ENCODE measurements at places on chromosomes 12 and 14. TPM values are rescaled to one million over a fixed set of nuclear protein-coding genes. Genes with fewer than 3 reads are reported as not detected.

GRCh38 chr14:104486222-104486923 is 93.2 kb upstream of the C14orf180 start:
- DNase-seq = no peak

The KLRD1 gene
- total RNA-seq = 3.6 TPM

The PGF gene
- total RNA-seq = 5.0 TPM

The CFL2 gene
- 340 TPM for total RNA-seq

GRCh38 chr12:79919762-79920161 is 15.1 kb downstream of the PPP1R12A start:
- DNase-seq = no peak

The FERMT2 gene
- total RNA-seq = 113 TPM

DNA sequence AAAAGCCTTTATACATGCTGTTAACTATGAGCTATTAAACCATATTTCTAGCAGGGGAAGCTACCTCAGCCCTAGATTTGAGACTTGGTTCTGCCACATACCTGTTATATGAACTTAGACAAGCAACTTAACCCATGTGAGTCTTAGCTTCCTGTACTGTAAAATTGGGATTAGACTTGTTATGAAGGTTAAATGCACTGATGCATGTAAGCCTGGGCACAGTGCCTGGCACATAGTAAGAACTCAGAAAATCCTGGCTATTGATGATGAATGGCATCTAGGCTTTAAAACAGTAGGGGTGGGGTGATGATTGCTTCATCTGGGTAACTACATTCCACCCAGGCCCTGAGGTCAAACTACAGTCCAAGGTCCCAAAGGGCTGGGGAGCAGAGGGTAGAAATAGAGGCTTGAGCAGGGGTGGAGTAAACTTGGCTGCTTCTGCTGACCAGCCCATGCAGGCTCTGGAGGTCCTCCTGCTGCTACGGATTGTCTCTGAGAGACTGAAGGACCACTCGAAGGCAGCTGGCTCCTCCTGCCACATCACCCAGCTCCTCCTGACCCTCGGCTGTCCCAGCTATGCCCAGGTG is 11.3 kb downstream of the ESPL1 start:
- no peak for DNase-seq

DNA sequence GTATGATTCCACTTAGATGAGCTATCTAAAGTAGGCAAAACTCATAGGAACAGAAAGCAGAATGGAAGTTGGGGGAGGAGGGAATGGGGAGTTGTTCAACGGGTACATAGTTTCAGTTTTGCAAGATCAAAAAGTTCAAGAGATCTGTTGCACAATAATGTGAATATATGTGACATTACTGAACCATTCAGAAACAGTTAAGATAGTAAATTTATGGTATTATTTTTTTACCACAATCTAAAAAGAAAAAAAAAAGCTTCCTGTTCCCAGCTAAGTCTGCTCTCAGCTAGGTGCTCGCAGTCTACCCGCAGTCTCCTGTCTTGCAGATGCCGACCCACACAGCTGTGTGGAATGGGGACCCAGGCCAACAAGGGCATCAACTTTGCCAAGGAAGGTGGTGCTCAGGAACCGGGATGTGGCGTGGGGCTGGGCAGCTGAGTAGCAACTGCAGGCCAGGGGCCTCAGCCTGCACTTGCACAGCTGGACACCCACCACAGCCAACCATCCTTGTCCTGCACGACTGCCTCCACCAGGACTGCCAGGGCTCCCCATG is 15.3 kb upstream of the ANO6 start:
- no peak for DNase-seq

The PACS2 gene
- 53.4 TPM for total RNA-seq

The GALNT4 gene
- total RNA-seq = 4.3 TPM

The TOMM20L gene
- total RNA-seq = not detected

The DIO2 gene
- total RNA-seq = 5.0 TPM

GRCh38 chr14:55553791-55554190 is 26.2 kb upstream of the KTN1 start:
- no peak for DNase-seq

DNA sequence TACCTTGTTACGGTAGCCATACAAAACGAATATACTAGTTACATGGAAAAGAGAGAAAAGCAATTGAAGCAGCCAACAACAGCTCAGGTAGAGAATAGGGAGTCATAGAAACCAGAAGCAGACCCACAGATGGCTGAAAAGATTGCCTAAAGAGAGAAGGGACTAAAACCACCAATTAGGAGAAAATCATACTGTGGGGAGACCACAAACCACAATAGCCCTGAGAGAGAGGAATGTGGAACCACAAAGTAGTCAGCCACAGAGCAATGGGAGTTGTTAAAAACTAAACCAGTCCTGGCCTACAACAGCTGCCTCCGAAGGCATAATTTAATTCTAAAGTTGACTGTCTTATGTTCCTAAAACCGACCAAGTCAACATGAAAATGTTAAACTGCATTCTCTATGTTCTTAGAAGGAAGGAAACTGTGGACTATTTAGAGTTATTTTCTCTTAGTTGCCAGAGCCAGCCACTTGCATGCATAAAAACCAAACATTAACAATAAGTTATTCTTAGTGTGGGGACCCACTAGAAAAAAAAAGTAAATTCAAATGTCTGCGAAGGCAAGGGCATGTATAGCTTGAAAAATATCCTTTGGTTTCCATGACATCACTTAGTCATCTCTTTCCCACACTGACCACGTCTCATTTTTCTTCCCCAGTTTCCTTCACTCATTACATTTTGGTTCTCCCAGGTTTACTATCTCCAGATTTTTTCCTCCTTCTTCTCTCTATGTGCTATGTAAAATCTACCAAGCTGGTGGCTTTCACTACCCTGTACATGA is 398.1 kb downstream of the NOVA1 start:
- DNase-seq = no peak

- no peak for DNase-seq
Observed at GRCh38 chr12:23133471-23133870, 508.5 kb downstream of the ETNK1 start.

The SAMD15 gene
- total RNA-seq = not detected

DNA sequence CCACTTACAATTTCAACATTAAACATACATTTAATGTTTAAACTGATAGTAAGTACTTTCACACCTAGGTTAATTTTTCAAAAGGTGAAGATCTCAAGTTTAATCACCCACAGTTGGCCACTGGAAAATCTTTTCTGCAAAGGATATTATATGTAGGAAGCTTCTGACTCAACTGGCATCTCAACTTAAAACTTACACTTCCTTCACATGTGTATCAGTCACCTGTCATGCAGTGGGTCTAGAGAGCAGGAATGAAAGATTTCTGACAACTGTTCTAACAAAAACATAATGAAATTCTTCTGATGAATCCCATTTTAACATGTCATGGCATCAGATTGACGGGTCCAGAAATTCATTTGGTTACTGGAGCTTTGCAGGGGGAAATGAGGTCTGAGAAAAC is 192.8 kb downstream of the KLHL28 start:
- DNase-seq = no peak

DNA sequence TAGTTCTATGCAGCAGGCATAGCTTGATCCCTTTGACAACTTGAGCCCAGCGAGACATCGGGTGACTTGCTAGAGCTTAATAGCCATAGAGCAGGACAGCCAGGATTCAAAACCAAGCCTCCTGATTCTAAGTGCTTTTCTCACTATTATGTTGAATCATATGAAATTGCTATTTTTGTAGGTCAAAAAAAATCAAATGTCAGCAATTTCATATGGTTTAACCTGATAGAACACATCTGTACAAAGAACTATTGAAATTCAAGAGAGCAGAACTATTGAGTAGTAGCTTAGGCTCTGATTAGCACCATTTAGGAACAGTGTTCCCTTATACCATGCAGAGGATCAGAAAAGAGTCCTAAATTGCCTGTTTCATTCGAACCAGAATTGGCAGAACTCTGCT is 132.0 kb downstream of the EMP1 start:
- DNase-seq = no peak

- DNase-seq = no peak
Observed at GRCh38 chr12:103690426-103690825, 103.4 kb downstream of the STAB2 start.

The FSCB gene
- total RNA-seq = not detected

GRCh38 chr12:128394137-128394536 is 127.2 kb downstream of the TMEM132C start:
- DNase-seq = no peak

The VRTN gene
- total RNA-seq = not detected

- DNase-seq = no peak
Observed at GRCh38 chr14:68513838-68514607, 278.8 kb downstream of the ZFP36L1 start.

DNA sequence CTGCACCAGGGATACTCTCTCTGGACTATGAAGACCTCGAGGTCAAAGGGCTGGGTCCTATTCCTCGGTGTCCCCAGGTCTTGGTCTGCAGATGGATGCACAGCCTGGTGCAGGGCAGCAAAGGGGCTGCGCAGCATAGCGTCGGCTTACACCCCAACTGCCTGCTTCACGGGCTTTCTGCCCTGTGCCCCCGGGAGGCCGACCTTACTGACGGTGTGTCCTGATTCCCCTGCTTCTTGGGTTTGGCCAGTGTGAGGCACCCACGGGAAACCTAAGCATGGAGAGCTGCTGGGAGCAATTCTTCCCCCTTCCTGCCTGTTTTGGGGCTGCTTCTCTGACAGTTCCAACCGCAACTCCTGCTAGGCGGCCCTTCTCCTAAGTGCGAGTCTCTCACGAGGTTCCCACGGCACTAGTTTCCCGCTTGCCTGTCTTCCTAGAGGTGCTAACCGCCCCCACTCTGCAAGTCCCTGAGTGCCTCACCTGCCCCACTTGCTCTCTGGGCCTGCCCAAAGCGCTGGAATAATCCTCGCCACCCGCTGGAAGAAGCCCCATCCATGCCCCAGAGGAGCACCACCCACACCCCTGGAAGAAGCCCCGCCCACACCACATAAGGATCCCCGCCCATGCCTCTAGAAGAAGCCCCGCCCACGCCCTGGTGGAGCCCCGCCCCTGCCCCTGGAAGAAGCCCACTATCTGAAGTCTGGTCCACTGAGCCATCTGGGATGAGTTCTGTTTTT is 54.0 kb downstream of the PRIMA1 start:
- no peak for DNase-seq

DNA sequence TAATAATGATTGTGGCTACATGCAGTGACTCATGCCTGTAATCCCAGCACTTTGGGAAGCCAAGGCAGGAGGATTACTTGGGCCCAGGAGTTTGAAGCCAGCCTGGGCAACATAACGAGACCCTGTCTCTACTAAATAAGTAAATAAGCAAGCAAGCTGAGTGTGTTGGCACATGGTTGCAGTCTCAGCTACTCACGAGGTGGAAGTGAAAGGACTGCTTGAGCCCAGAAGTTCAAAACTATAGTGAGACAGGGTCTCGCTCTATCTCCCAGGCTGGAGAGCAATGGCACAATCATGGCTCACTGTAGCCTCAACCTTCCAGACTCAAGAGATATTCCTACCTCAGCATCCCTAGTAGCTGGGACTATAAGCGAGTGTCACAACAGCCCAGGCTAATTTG is 64.7 kb downstream of the RPS6KA5 start:
- no peak for DNase-seq

GRCh38 chr12:4099276-4099675 is 174.3 kb upstream of the CCND2 start:
- no peak for DNase-seq

The CBLN3 gene
- 2.5 TPM for total RNA-seq

DNA sequence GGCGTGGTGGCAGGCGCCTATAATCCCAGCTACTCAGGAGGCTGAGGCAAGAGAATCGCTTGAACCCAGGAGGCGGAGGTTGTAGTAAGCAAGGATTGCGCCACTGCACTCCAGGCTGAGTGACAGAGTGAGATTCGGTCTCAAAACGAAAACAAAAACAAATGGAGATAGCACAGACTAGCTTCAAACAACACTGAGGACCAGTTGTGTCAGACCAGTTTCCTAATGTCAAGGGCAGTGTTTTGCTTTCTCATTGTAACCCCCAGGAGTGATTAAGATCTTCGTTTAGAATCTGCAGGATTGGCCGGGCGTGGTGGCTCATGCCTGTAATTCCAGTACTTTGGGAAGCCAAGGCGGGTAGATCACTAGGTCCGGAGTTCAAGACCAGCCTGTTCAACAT is 18.5 kb downstream of the RPGRIP1 start:
- DNase-seq = no peak

DNA sequence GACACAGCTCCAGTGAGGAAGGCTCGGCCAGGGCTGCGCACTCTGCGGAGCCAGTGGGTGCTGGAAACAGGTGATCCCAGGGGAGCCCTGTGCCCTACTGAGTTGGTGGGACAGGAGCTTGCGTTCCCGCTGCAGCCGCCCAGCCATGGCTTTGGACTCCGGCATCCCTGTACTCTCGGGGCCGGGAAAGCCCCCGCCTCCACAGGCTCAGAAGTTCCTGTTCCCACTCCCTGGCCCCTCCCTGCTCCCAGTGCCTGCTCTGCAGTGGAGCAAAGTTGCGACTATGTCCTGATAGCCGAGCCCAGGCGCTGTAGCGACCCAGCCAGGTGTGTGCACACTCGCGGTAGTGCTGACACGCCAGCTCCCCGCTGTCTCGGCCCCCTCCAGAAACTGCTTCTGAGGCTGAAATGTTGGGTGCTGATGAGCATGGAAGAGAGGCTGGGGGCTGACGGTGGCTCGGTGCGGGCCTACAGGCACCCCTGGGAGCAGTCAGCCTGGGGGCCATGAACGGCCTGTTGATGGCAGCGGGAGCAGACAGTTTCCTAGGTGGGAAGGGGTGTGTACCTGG is 344.6 kb upstream of the MGAT4C start:
- DNase-seq = no peak

The PPP1R12A gene
- total RNA-seq = 61.9 TPM

- DNase-seq = no peak
Observed at GRCh38 chr12:118986050-118986449, 4.7 kb downstream of the SRRM4 start.

- peak; percentile 51 for DNase-seq
Observed at GRCh38 chr12:119179335-119180021, 747 bp downstream of the HSPB8 start.

DNA sequence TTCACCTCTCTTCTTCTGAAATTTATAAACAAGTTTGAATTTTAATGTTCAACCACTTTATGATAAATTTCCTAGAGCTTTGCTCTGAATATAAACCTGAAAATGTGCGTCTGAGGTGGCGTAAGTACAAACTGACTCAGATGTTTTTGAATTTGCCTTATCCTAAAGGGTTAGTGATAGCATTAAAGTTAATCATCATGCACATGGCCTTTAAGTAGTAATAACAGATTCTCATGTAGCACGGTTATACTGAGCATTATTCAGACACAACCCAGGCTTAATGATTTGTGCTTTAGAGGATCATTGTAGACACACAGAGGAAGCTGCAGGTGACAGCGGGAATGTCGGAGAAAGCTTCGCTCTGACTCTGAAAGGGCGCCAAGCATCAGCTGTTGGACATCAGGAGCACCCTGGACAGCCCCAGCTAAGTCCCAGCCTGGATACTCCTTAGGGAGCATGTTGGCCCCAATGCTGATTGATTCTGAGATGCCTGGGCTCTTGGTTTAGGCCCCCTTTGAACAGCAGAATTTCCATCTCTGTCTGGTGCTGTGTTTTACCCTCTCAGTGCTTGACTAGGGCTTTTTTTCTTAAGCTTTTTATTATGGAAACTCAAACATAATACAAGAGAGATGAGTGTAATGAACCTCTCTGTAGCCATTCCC is 91.1 kb downstream of the PLXNC1 start:
- no peak for DNase-seq

The HOXC10 gene
- not detected for total RNA-seq

GRCh38 chr12:105588106-105588505 is 257.6 kb downstream of the C12orf75 start:
- DNase-seq = no peak
